ENCODE measurements at places on chromosomes 4 and X. TPM values are rescaled to one million over a fixed set of nuclear protein-coding genes. Genes with fewer than 3 reads are reported as not detected.
A peak's percentile ranks its signal among the peaks of the same experiment; 100 is the strongest.

The SH2D1A gene
- not detected for total RNA-seq

The FRAS1 gene
- 35.7 TPM for total RNA-seq

- no peak for DNase-seq
These were observed at the start of gene MAP3K15 for GRCh38 chrX:19514791-19515614. MAP3K15 (minus strand) TSS chrX:19515508; CDS start chrX:19515261, 247 bp downstream.

GRCh38 chrX:66021765-66022631 is 17.9 kb downstream of the VSIG4 start:
- no peak for DNase-seq

DNA sequence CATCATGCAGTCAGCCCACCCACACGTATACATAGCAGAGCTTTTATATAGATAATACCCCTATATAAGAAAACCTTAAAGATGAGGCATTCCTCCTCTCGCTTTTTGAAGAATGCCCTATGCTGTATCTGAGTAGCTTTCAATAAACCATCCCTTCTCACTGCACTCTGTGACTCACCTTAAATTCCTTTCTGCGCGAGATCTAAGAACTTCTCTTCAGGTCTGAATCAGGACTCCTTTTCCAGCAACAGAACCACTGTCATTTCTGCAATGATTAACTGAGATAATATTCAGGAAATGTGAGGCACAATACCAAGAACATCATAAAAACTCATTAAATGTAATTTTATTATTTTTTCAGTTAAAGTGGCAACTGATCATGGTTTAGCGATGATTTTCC is 76.4 kb upstream of the DCLK2 start:
- DNase-seq = no peak

DNA sequence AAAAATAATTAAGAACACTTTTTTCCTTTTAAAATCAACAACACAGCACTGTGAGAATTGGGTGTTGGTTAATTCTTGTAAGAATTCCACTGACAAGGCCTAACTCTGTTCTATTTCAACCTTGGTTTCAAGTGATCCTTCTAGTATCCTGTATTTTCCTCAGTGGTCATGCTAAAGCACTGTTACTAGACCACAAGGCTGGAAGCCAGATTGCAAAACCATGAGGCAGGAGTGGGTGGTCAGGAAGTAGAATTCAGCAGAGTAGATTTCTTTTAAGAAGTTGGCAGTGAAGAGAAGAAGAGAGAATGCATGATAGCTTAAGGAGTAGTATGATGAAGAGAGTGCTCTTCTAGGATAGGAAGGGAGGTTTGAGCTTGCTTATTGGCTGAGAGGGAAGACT is 71.6 kb upstream of the LEF1 start:
- no peak for DNase-seq

DNA sequence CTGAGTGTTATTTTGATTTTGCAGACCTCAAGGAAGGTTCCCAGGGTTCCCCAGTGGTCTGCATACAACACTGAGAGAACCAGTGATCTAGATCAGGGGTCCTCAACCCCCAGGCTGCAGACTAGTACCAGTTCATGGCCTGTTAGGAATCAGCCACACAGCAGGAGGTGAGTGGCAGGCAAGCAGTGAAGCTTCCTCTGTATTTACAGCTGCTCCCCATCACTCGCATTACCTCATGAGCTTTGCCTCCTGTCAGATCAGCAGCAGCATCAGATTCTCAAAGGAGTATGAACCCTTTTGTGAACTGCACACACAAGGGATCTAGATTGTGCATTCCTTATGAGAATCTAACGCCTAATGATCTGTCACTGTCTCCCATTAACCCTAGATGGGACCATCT is 28.5 kb downstream of the EDNRA start:
- DNase-seq = no peak

GRCh38 chr4:43089730-43090129 is 197.2 kb downstream of the GRXCR1 start:
- no peak for DNase-seq

DNA sequence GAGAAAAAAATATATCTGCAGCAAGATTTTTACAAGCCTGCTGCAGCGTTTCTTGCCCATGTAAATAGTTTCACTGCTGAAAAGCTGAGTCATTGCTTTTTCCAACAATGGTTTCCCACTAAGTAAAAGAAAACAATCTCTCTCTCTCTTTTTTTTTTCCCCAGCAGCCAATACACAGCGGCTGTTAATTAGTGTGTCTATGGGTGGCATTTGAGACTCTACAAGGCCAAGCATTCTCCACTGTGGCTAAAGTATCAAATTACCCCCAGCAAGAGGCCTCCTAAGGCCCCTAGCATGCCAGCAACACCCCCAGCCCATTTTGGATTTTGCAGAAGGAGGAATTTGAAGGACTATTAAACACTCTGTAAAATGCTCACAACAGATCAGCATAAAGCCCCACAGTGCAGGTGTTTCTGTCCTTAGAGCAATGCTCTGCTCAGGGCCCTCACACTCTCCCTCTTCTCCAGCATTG is 837.4 kb downstream of the TRIML1 start:
- no peak for DNase-seq

- DNase-seq = no peak
These were observed 45.6 kb downstream of the ATRX start for GRCh38 chrX:77740376-77740905.

GRCh38 chr4:47109379-47109778 is 78.0 kb downstream of the GABRB1 start:
- DNase-seq = peak; percentile 9

All from Caco-2 (cell line).